Heart left ventricle (tissue), 16 donors: ENCODE measurements at places on chromosomes 4 and X.

GRCh38 chr4:99043346-99043745 is 45.2 kb downstream of the ADH5 start:
- H3K27me3 ChIP-seq, result no peaks in the 10 kb centered on the region
- DNase-seq, result no peak
- no peaks in the 10 kb centered on the region for H3K4me1 ChIP-seq

DNA sequence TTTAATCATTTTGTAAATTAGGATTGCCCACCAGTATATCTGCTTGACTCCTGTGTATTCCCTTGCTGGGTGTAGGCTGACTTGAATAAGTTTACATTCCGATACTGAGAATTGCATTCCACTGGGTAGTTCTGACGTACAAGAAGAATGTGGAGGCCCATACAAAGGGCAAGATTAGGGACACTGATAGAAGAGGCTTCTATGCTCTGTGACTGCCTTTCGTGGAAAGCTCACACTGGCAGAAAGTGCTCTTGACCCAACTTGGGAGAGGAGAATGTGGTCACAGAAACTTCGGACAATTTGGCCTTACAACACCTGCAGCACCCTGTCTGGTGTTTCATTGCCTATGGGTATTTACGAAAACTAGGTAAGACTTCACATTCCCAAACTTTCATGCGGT is 126.3 kb downstream of the RAPGEF2 start:
- H3K4me3 ChIP-seq, result peak overlapping the region; percentile 42
- no peak for DNase-seq
- H3K4me1 ChIP-seq, result peaks cover 50% of the 10 kb centered on the region
- H3K36me3 ChIP-seq, result no peaks in the 10 kb centered on the region
- peak overlapping the region; percentile 56 for H3K27ac ChIP-seq

DNA sequence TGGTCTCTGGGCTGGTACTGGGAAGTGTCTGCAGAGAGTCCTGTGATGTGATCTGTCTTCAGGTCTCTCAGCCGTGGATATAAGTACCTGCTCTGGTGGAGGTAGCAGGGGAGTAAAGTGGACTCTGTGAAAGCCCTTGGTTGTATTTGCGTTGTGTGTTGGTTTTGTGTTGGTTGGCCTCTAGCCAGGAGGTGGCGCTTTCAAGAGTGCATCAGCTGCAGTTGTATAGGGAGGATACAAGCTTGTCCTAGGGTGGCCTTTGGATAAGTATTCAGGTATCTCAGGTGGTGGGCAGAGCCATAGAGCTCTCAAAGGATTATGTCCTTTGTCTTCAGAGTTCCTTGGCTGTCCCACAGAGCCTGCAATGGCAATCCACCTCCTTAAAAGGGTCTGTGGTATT is 111.6 kb downstream of the MAGEB17 start:
- peaks cover 10% of the 10 kb centered on the region for H3K27me3 ChIP-seq
- no peaks in the 10 kb centered on the region for H3K36me3 ChIP-seq
- no peak overlapping the region for H3K27ac ChIP-seq
- no peaks in the 10 kb centered on the region for H3K4me1 ChIP-seq

GRCh38 chr4:184103527-184104264 is 114.0 kb downstream of the ENPP6 start:
- peaks cover 4% of the 10 kb centered on the region for H3K4me1 ChIP-seq
- no peaks in the 10 kb centered on the region for H3K36me3 ChIP-seq
- no peak for DNase-seq
- H3K27me3 ChIP-seq, result no peaks in the 10 kb centered on the region

GRCh38 chr4:86916392-86916791 is 18.4 kb upstream of the AFF1 start:
- H3K36me3 ChIP-seq, result peaks cover 5% of the 10 kb centered on the region
- no peaks in the 10 kb centered on the region for H3K27me3 ChIP-seq
- DNase-seq, result no peak

GRCh38 chrX:38943120-38943519 is 141.9 kb downstream of the MID1IP1 start:
- H3K27me3 ChIP-seq, result no peaks in the 10 kb centered on the region
- H3K27ac ChIP-seq, result no peak overlapping the region
- no peak overlapping the region for H3K4me3 ChIP-seq
- H3K36me3 ChIP-seq, result no peaks in the 10 kb centered on the region
- DNase-seq, result no peak

DNA sequence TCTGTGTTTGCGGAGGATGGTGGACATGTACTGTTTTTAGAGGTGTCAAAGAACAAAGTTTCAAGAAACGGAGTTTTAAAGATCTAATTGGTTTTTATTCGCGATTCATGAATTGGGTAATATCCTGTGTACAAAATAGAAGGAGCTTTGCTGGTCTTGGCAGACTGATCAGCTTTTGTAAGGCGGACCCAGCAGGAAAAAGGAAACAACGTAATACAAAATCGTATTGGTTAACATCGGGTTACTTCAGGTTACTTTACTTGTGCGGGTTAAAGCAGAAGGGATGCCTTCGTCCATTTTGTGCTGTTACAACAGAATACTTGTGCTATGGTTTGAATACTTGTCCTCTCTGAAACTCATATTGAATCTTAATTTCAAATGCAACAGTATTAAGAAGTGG is 11.4 kb upstream of the NYX start:
- no peak overlapping the region for H3K27ac ChIP-seq
- H3K27me3 ChIP-seq, result no peaks in the 10 kb centered on the region
- no peaks in the 10 kb centered on the region for H3K4me1 ChIP-seq
- no peak overlapping the region for H3K4me3 ChIP-seq
- DNase-seq, result no peak
- H3K36me3 ChIP-seq, result no peaks in the 10 kb centered on the region
